Stimulated activated CD4-positive, alpha-beta T cell treated with anti-CD3 and anti-CD28 coated beads, Interleukin-2, amount 100 ng/mL, for 24 hours (primary cell): ENCODE measurements at places on chromosomes 11 and 22.

GRCh38 chr11:115869780-115870431, 365.7 kb upstream of the CADM1 start:
- DNase-seq: no peak

DNA sequence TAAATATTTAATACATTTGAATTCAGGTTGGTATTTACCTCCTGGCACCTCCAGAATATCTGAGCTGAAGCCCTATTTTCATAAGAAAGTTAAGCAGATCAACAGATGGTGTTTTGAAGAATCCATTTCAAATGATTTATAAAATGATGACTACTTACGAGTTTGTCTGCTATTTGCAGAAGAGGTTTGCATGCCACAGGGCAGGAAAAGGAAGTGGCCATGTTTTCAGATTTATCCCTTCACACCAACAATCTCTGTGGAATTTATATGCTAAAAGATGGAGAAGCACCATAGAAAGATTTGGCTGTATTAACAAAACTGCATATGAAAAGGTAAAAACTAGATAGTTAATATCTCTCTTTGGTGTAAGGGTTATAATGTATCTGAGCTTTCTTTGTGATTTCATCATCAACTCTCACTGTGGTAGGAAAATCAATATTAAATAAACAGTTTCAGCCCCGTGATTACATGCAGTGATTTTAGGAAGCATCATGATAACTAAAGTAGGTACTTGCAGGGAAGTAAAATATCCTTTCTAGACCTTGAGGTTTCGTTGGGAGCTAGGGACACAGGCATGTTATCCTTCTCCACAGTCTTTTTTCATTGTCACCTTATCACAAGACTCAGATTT, 2.6 kb downstream of the BMAL1 start:
- DNase-seq: no peak

- no peak for DNase-seq
Observed at GRCh38 chr11:111762981-111763643, 3.1 kb downstream of the PPP2R1B start.

DNA sequence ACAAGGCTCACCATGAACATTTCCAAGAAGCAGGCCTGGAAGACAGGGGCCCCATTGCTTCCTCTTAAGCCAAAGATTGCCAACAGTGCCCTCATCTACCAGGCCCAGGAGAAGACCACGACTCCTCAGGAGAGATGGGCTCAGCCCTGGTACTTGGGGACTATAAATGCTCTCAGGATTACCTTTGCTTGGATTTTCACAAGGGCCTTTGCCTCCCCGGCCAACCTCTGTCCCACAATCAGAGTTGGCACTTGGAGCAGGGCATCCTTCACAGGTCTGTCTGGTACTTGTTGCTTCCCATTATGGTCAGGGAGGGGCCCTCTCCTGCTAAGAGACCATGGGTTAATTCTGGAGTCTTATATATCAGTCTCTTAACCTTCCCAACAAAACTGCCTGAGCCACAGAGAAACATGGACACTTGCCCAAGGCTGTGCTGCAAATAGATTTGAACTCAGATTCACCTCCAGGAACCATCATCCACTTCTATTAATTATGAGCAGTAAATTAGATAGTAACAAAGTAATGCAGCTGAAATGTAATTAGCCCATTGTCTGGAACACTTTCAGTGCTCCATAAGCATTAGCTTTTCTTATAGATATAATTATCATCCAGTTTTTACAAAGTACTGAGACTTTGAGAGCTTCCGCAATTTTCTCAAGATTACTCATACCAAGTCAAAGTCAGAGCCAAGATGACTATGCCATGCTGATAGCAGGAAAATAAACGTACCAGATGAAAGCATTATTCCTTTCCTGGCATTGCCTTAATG, 33.5 kb downstream of the POU2AF3 start:
- DNase-seq: no peak

DNA sequence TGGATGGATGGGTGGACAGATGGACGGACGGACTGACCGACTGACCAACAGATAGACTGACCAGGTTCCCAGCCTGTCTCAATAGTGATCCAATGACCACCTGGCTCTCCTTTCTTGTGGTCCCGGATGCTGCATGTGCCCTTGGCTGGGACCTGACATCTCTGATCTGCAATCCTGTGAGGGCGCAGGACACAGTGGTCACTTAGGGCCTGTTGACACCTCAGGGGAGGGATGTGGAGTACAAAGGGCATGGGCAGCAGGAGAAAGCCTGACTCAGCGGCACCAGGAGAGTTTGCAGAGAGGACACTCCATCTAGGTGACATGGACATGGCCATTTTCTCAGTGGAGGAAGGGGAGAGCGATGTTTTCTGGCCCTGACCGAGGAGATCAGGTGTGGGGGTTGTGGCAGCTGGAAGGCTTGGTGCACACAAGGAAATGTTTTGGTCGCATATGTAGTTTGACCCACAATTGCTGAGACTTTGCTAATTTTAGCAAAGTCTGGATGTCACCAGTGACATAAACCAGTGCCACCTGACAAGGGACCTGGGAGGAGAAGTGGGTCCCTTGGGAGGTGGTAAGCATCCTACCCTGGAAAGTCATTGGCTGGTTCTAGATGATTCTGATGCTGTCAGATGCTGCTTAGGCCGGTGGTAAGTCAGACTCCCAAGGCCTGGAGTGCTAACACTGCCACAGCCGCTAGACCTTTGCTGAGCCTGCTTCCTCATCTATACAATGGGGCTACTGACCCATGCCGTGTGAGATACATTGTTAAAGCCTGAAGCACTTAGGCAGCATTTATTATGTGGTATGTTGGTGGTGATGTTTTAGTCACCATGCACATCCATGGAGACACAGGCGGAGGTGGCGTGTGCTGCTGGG, 50.7 kb downstream of the CD82 start:
- no peak for DNase-seq

- DNase-seq: no peak
Observed at GRCh38 chr22:43635101-43635500, 177.0 kb downstream of the EFCAB6 start.
